Pancreas (tissue), 10 donors: ENCODE measurements at places on chromosomes 6 and 20.

GRCh38 chr6:170212051-170212756 is 78.7 kb downstream of the DLL1 start:
- DNase-seq = no peak

DNA sequence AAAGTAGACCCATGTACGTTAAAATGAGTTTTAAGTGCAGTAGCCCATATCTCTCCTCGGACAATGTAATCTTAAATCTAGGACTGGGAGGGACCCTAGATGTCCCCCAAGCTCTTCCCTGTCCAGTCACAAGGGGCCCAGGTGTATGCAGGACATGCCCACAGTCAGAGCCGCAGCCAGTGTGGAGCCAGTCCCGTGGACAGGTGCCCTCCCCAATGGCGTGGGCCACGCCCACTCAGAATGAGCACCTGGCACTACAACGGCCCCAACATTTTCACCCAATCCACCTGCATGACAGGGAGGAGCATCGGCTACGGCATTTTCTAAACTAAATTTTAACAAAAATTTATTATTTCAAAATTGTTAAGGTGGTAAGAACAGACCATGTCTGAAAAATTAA is 53.2 kb downstream of the WDR27 start:
- no peak for DNase-seq

DNA sequence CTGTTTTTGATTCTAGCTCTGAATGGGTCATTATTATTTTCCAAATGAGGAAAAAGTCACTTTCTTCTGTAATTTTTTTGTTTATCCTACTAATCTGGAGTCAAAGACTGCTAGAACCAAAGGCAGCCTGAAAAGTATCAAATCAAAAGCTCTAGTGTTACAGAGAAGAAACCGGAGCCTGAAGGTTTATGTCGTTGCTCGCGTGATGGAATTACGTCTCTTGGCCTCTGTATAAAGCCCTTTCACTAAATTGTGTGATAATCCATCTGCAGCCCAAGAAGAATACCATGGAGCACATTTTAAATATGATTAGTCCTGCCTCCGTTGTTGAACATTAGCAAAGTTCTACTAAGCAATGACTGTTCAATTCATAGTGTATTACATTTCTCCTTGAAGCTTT is 738.6 kb downstream of the C6orf118 start:
- no peak for DNase-seq

DNA sequence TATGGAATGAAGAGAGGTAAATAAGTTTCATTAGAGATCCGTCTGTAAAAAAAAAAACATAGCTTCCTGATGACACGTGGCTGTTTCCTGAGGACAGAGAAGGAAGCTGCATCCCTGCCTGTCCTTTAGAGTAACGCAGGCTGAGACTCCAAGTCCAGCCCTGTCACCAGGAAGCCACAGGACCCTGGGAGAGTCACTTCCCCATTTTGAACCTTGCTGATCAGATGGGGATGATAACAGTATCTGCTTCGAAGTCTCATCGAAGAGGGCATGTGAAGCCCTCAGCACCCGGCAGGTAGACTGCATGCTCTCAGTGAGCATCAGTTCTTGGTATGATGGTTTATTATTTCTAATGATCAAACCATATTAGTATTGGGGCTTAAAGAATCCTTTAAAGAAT is 139.1 kb upstream of the KCNG1 start:
- no peak for DNase-seq

- no peak for DNase-seq
Measured at GRCh38 chr6:54107470-54108090, 3.7 kb upstream of the MLIP start.

DNA sequence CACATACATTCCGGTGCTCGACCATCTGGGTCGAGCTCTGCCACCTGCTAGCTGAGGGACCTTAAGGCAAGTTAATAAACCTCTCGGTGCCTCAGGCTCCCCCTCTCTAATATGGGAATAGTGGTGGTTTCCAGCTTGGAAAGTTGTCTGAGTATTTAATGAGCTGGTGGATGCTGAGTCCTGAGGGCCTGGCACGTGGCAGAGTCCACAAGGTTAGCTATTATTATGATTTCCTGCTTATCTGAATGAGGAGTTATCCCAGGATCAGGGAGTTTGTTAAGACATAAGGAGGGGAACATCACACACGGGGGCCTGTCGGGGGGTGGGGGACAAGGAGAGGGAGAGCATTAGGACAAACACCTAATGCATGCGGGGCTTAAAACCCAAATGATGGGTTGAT is 80.1 kb upstream of the SLC22A23 start:
- DNase-seq = no peak

GRCh38 chr6:88050140-88050818 is 2.6 kb downstream of the SPACA1 start:
- no peak for DNase-seq

DNA sequence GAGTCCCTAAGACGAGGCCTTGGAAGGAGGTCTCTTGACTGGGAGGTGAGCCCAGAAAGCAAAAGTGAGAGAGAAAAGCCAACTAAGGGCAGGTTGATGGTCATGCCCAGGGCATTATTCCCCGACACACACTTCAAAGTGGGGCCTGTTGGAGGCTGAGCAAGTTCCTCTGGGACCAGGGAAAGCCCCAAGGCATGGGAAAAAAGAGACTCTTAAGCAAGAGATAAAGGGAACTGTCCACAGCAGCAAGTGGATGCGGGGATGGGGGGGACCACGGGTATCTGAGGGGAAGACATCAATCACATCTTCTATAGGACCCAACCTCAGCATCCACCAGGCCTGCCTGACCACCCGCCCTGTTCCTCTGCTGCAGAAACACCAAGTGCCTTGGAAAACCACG is 119.9 kb upstream of the MAFB start:
- DNase-seq = no peak

- DNase-seq = no peak
Measured at GRCh38 chr20:54419531-54419930, 55.9 kb upstream of the DOK5 start.
